ENCODE measurements at places on chromosomes 3 and 15.

DNA sequence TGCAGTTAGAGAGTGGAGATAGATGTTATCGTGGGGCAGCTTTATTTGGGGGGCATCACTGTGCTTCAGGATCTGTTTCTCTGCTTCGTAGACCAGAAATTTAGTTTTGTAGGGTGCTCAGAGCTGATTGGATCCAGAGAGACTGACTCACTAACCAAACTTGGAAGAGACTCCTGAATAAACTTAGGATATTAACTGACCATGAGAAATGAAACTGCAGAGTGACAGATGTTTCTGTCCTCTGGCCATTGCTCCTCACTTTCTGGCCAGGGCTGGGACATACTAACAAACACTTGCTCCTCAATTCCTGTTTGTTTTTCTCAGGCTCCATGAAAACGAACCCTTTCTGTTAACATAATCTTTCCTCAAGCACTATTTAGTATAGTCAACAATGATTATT is 4.3 kb downstream of the ZNF592 start:
- no peak overlapping the region for H3K4me3 ChIP-seq
- H3K27ac ChIP-seq, result peak overlapping the region; percentile 6
- H3K36me3 ChIP-seq, result peaks cover 21% of the 10 kb centered on the region

GRCh38 chr3:77081240-77081661 is 41.4 kb downstream of the ROBO2 start:
- no peaks in the 10 kb centered on the region for H3K36me3 ChIP-seq
- H3K27ac ChIP-seq, result no peak overlapping the region
- no peaks in the 10 kb centered on the region for H3K27me3 ChIP-seq
- H3K4me1 ChIP-seq, result no peaks in the 10 kb centered on the region

DNA sequence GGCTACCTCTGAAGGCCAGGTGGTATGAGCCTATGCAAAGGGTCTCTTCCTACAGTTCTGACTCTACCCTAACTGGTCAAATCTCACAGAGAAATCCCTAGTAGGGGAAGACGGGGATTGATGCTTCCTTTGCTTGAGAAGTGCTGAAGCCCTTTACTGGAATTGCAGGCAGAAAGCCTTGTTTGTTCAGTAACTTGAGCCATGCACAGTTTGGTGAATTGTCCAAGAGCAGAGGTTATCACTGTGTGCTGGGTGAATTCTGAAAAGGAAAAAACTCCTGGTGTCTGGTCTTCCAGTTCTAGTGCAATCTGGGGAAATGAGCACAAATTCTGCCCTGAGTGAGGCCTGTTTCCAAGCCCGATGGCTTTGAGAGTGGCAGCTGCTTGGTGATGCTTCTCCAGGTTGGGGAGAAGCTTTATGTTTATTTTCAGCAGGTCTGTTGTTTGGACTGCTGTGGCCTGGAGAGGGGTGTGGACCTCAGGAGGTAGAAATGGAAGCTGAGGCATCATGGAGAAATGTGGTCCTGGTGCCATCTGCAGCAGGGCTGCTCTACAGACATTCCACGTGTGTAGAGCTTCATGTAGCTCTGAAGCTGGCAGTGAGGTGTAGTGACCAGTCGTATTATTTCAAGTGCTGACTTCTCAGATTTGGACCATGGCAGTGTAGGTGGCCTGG is 60.9 kb downstream of the ARNT2 start:
- H3K36me3 ChIP-seq, result no peaks in the 10 kb centered on the region
- H3K27me3 ChIP-seq, result peaks cover 13% of the 10 kb centered on the region
- no peak overlapping the region for H3K4me3 ChIP-seq
- H3K4me1 ChIP-seq, result no peaks in the 10 kb centered on the region
- no peak overlapping the region for H3K27ac ChIP-seq

DNA sequence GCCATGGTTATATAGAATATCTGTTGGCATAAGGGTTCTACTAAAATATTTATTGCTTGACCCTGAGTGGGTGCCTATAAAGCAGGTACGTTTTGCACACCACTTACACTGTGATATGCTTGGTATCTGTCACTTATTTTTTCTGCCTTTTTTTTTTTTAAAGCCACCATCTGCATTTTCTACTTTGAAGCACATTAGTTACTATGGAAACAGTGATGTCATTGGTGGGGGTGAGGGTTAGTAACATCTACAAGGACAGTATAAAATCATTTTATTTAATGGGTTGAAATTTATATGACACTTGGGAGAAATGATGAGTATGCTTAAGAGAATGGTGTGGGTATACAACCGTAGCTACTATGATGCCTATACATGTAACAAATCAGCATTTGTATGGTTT is 25.6 kb downstream of the SLCO3A1 start:
- no peaks in the 10 kb centered on the region for H3K27me3 ChIP-seq
- no peak overlapping the region for H3K27ac ChIP-seq
- H3K4me1 ChIP-seq, result no peaks in the 10 kb centered on the region
- no peak for DNase-seq

GRCh38 chr3:180063783-180064182 is 27.0 kb upstream of the PEX5L start:
- H3K36me3 ChIP-seq, result no peaks in the 10 kb centered on the region
- no peak overlapping the region for H3K4me3 ChIP-seq
- H3K27me3 ChIP-seq, result no peaks in the 10 kb centered on the region
- DNase-seq, result no peak

DNA sequence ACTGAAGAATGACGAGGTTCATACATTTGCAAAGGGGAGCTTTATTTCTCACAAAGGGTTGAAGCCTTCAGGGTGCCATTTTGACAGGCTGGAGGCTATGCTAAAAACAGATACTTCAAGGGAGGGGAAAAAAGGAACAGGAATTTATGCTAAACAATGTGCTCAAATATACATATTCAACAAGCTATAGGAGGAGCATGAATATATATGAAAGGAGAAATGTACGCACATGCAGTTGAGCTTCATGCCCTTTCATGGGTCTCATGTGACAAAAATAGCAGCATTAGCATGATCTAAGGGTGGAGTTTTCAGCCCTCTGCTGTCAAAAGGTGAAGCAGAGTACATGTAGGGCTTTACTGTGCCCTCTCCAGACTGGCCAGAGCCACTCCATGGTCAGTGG is 44.3 kb upstream of the FSIP1 start:
- no peak for DNase-seq
- peaks cover 24% of the 10 kb centered on the region for H3K27me3 ChIP-seq
- H3K4me3 ChIP-seq, result no peak overlapping the region
- no peaks in the 10 kb centered on the region for H3K36me3 ChIP-seq
- no peaks in the 10 kb centered on the region for H3K4me1 ChIP-seq

DNA sequence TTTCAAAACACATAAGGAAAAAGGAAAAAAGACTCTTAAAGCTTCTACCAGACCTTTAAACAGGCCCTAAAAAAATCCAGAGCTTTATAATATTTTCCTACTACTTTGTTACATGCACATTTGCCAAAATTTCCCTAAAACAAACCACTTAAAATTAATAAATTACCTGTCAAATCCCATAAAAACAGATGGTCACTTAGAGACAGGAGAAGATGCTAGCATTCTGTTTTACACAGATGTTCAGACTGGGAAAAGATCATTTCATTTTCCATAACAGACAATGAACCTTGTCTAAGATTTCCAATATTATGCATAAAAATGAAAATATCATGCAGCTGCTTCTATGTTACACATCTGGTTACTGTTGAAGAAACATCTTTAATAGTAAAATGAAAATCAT is 66.6 kb downstream of the SUCLG2 start:
- no peak overlapping the region for H3K27ac ChIP-seq
- peaks cover 69% of the 10 kb centered on the region for H3K36me3 ChIP-seq
- H3K4me1 ChIP-seq, result peaks cover 17% of the 10 kb centered on the region
- H3K27me3 ChIP-seq, result no peaks in the 10 kb centered on the region

GRCh38 chr3:74021449-74021848 is 396.7 kb upstream of the PDZRN3 start:
- H3K36me3 ChIP-seq, result no peaks in the 10 kb centered on the region
- DNase-seq, result no peak
- H3K4me1 ChIP-seq, result no peaks in the 10 kb centered on the region
- no peak overlapping the region for H3K27ac ChIP-seq
- H3K27me3 ChIP-seq, result no peaks in the 10 kb centered on the region

DNA sequence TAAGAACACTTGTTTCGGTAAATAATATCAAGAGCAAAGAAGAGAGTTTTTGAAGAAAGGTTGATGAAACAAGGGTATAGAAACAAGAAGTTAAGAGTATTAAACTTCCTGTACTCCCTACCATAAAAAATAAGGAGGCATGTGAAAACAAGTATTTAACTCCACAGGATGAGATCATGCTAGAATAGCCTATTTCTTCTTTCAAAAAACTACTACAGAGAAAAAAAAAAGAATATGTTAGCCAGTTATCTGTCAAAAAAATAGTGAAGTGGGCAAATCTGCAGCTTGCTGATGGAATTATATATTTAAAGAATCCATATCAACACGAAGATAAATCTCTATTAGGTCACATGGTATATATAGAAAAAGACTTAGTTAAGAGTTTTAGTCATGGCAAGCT is 33.4 kb downstream of the SETD2 start:
- H3K36me3 ChIP-seq, result peaks cover 17% of the 10 kb centered on the region
- peaks cover 51% of the 10 kb centered on the region for H3K4me1 ChIP-seq
- no peak for DNase-seq
- H3K27me3 ChIP-seq, result no peaks in the 10 kb centered on the region

DNA sequence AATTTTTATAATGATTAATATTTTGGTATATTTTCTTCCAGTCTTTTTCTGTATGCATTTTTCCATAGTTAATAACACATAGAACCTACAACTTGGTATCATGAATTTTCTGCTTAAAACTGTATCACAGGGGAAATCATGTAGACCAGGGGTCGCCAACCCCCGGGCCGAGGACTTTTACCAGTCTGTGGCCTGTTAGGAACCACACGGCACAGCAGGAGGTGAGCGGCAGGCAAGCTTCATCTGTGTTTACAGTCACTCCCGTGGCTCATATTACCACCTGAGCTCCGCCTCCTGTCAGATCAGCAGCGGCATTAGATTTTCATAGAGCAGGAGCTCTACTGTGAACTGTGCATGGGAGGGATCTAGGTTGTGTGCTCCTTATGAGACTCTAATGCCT is 54.7 kb downstream of the RPL22L1 start:
- H3K4me1 ChIP-seq, result no peaks in the 10 kb centered on the region
- no peak overlapping the region for H3K27ac ChIP-seq
- H3K36me3 ChIP-seq, result no peaks in the 10 kb centered on the region

GRCh38 chr3:61387817-61388216 is 136.6 kb upstream of the FHIT start:
- no peak overlapping the region for H3K4me3 ChIP-seq
- H3K36me3 ChIP-seq, result no peaks in the 10 kb centered on the region
- no peaks in the 10 kb centered on the region for H3K4me1 ChIP-seq
- no peak overlapping the region for H3K27ac ChIP-seq

DNA sequence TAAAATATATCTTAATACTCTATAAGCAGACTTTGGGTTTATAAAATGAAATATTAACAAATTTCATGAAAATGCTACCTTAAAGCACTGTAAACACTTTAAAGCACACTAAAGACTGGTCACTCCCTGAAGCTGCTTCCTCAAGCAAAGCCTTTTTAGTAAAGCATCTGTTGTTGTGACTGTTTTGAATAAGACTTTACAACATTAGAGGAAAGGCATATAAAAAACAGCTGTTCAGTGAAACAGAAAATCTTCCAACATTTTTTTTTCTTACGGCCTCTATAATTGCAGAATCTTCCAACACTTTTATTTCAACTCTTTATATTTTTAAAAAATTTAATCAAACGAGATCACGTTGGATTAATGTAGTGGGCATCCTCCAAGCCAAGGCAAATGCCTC is 48.1 kb downstream of the GRK7 start:
- H3K4me1 ChIP-seq, result no peaks in the 10 kb centered on the region
- H3K27ac ChIP-seq, result no peak overlapping the region
- peaks cover 10% of the 10 kb centered on the region for H3K27me3 ChIP-seq
- no peak for DNase-seq
- no peaks in the 10 kb centered on the region for H3K36me3 ChIP-seq

GRCh38 chr3:71423151-71423906 is 160.2 kb downstream of the FOXP1 start:
- H3K4me1 ChIP-seq, result peaks cover 91% of the 10 kb centered on the region
- peak overlapping the region; percentile 99 for H3K27ac ChIP-seq
- DNase-seq, result no peak
- H3K27me3 ChIP-seq, result no peaks in the 10 kb centered on the region

GRCh38 chr15:76978522-76979330 is 16.2 kb upstream of the PSTPIP1 start:
- no peak overlapping the region for H3K27ac ChIP-seq
- no peak overlapping the region for H3K4me3 ChIP-seq
- peaks cover 6% of the 10 kb centered on the region for H3K27me3 ChIP-seq
- H3K36me3 ChIP-seq, result no peaks in the 10 kb centered on the region
- DNase-seq, result no peak

DNA sequence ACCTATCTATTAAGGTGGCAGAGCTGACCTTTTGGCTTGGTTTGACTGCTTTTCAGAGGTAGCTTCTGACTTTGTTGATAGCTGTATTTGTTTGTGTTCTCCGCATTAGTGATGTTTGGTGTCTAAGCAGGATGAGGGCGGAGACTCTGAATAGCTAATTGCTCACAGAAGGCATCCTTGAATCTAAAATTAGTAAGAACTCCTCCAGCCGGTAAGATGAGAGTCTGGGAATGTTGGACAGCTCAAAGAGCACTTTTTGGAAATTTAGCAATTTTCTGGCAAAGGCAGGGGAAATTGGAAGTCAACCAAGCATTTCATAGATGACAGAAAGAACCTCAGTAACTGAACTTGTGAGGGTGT is 174.1 kb downstream of the KLHL25 start:
- H3K36me3 ChIP-seq, result peaks cover 15% of the 10 kb centered on the region
- no peaks in the 10 kb centered on the region for H3K27me3 ChIP-seq
- peaks cover 49% of the 10 kb centered on the region for H3K4me1 ChIP-seq
- no peak for DNase-seq

DNA sequence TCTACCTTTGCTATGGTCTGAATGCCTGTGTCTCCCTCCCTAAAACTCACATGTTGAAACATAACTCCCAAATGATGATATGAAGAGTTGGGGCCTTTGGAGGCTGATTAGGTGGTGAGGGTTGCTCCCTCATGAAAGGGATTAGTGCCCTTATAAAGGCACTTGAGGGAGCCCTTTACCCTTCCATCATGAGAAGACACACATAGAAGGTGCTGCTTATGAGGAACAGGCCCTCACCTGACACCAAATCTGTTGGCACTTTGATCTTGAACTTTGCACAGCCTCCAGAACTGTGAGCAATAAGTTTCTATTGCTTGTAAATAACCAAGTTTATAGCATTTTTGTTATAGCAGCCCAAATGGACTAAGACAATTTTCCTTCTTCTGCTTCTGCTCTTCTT is 76.2 kb upstream of the ADAMTS9 start:
- no peak overlapping the region for H3K4me3 ChIP-seq
- DNase-seq, result no peak
- H3K4me1 ChIP-seq, result no peaks in the 10 kb centered on the region
- H3K27ac ChIP-seq, result no peak overlapping the region
- H3K36me3 ChIP-seq, result no peaks in the 10 kb centered on the region
- H3K27me3 ChIP-seq, result no peaks in the 10 kb centered on the region

DNA sequence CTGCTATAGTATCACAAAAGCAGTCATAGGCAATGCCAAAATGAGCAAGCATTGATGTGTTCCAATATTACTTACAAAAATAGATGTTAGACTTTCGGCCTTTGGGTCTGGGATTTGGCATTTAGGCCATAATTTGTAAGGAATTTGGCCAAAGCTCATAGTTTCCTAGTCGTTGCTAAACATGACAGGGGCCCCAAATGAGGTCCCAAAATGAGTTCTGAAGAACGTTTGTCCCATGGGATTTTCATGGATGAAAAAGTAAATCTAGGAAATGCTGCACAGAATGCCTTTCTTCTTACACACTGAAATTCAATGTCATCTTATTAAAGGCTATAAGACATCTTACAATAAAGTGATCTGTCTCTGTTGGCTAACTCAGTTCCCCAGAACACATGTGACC is 456.0 kb downstream of the CNTN4 start:
- no peaks in the 10 kb centered on the region for H3K27me3 ChIP-seq
- H3K4me3 ChIP-seq, result no peak overlapping the region
- no peak overlapping the region for H3K27ac ChIP-seq
- no peaks in the 10 kb centered on the region for H3K4me1 ChIP-seq
- no peak for DNase-seq
- H3K36me3 ChIP-seq, result no peaks in the 10 kb centered on the region

All from activated B cell treated with CpG ODN at 0.5 μM for 24 hours (primary cell).